ENCODE measurements at places on chromosomes 7 and 10. TPM values are rescaled to one million over a fixed set of nuclear protein-coding genes. Genes with fewer than 3 reads are reported as not detected.

DNA sequence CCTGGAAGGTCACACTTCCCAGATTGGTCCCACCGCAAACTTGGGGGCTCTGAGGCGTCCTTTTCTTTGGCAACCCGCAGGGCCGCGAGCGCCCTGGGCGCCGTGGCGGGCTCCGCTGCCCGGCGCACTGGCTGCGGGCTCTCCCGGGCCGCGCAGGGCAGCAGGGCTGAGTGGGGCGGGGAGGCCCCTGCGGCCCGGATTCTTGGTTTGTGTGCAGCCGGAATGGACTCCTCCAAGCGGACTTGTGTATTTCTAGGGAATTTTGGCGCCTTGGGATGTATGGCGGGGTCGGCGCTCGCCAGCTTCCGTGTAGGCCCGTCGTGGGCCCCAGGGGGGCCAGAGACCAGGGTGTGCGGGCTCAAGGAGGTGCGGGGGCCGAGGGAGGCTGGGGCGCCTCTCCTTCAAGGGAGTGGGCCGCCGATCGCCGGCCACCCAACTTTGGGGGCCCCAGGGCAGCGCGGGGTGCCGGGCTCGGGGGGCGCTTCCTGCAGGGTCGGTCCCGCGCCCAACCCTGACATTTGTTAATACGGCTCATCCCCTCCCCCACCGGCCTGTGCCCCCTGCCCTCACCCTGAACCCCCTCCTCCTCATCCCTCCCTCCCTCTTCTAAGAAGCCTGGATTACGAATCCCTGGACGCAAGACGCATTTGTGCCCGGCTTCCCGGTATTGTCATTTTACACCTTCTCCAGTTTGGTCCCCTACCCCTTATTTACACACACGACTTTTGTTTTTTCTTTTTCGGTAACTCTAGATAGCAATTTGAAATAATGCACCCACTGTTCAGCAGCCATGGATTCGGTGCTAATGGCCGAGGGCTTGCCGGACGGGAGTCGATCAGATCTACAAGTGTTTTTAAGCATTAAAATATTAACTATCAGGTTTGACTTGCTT is 2.5 kb downstream of the TCF7L2 start:
- DNase-seq, result no peak

GRCh38 chr7:125644109-125644508 is 714.5 kb upstream of the POT1 start:
- no peak for DNase-seq

CACNB2 gene
- total RNA-seq, result 0.07 TPM

ATOH7 gene
- not detected for total RNA-seq

DNA sequence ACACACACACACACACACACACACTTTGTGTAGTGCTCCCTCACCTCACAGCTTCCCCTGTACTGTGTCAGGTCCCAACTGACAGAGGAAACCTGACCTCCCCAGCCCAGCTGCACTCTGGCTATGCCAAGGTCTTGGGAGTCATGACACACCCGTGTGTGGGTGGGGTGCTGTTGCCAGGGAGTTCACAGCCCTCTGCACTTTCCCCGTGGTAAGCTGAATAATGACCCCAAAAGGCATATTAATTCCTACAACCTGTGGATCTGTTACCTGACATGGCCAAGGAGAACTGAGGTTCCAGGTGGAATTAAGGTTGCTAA is 8.9 kb upstream of the NANOS1 start:
- peak; percentile 7 for DNase-seq

GRCh38 chr7:102068846-102069245 is 217.8 kb upstream of the SH2B2 start:
- DNase-seq, result no peak

DNA sequence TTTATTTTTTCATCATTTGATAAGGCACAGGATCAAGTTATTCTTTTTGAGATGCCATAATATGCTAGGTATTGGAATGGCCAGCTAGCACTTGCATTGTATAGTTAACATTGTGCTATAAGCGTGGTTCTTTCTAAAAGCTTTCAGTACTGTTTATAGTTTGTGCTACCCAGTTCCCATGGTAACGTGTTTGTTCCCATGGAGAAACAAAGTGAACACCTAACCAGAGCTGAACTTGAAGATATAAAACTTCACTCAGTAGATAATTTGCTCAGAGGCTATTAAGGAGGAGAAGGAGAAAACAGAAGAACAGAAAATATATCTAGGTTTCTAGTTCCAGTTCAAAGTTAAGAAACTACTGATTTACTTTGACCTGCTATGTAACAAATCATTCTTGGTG is 23.6 kb upstream of the ITGB8 start:
- DNase-seq, result no peak

DNA sequence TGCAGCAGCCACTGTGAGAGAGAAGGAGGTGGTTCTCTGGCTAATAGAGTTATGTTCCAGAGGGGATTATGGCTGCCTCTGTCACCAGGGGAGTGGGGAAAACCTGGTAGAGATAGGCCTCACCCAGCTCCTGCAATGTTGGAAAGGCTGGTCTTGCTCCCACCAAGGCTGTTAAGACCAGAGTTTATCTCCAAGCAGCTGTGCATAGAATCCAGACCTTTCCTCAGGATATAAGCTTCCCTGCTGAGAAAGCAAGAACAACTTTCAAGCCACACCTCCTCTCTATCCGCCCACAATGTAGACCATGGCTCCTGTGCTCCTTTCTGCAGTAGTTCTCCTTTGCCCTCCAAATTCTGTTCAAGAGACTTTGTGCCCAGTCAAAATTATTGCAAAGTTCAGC is 1375.4 kb downstream of the REEP3 start:
- no peak for DNase-seq

All from PC-3 (cell line).